Smooth muscle cell of the pulmonary artery (primary cell): ENCODE measurements at places on chromosomes 16 and 17. TPM values are rescaled to one million over a fixed set of nuclear protein-coding genes. Genes with fewer than 3 reads are reported as not detected.

IL34 gene
- 8.1 and 27.3 TPM in 2 replicates for total RNA-seq

CCL8 gene
- 0.20 and 0.26 TPM in 2 replicates for total RNA-seq

SLC35G6 gene
- not detected in 2 replicates for total RNA-seq

ABCA8 gene
- 60.6 and 198 TPM in 2 replicates for total RNA-seq

KRTAP9-3 gene
- total RNA-seq = not detected in 2 replicates
